T follicular helper cell (primary cell): ENCODE measurements at places on chromosomes 3 and 15.

GRCh38 chr15:69891070-69891536 is 206.6 kb downstream of the TLE3 start:
- DNase-seq: no peak

GRCh38 chr3:159265705-159266104 is 463.9 kb downstream of the MFSD1 start:
- no peak for DNase-seq

GRCh38 chr3:113263020-113263419 is 51.7 kb downstream of the BOC start:
- no peak for DNase-seq

DNA sequence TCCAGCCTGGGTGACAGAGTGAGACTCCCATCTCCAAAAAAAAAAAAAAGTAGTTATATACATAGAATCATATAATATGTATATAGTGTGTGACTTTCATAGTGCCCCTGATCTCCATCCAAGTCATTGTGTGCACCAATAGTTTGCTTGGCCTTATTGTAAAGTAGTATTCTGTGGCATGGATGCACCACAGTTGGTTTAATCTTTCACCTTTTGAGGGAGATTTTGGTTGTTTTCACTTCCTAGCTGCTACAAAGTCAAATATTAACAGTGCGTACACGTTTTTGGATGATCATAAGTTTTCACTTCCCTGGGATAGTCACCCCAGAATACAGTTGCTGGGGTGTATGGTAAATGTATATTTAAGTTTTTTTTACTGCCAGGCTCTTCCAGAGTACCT is 162.8 kb downstream of the PTPRG start:
- DNase-seq: no peak

DNA sequence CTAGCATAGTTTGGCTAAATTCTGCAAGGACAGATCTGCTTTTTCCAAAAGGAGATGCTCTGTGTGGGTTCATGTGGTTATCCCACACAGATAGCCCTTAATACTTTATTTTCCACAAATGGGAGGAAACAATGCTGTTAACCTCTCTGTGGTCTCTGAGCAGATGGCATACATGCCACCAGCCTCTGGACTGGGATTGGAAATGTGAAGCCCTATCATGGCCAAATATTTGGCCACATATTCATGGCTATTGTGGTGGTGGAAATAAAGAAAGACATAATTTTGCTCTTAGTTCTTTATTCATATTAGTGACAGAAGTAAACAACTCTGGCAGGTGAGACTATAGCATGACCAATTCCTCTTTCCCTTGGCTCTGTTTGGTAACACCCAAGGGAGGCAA is 726.2 kb downstream of the ROBO1 start:
- DNase-seq: no peak

DNA sequence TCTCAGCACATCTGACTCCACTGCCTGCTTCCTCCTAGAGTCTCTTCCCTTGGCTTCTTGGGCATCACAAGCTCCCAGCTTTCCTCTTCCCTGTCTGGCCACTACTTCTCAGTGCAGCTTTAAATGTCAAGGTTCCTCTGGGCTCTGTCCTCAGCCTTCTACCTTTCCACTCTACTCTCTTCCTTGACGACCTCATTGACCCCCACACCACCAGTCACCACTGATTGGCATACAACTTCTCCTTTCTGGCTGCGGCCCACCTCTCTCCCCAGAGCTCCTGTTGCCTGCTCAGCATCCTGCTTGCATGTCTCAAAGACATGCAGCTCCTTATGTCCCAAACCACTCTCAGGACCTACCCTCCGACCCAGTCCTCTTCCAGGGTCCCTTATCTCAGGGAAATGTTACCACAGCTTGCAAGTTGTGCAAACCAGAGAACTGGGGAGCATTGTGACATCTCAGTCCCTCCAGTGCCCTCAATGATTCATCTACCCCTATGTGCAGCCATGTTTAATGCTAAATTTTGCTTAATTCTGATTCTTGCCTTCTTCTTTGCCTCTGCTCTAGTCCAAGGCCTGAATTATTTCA is 49.9 kb downstream of the TRPM1 start:
- DNase-seq: no peak
